ENCODE measurements at places on chromosomes 7 and 10. TPM values are rescaled to one million over a fixed set of nuclear protein-coding genes. Genes with fewer than 3 reads are reported as not detected.
A peak's percentile ranks its signal among the peaks of the same experiment; 100 is the strongest.

Gene CRPPA
- 5.3 TPM for total RNA-seq

Gene DYDC2
- not detected for total RNA-seq

Gene LDB3
- 92.0 TPM for total RNA-seq

Gene LIPM
- not detected for total RNA-seq

Gene DRGX
- total RNA-seq, result 65.2 TPM

Gene FOXI2
- 0.17 TPM for total RNA-seq

Gene LRIT1
- not detected for total RNA-seq

Gene OR2A12
- not detected for total RNA-seq

Gene CDC14C
- total RNA-seq, result not detected

Gene GTF2IRD1
- total RNA-seq, result 59.4 TPM

DNA sequence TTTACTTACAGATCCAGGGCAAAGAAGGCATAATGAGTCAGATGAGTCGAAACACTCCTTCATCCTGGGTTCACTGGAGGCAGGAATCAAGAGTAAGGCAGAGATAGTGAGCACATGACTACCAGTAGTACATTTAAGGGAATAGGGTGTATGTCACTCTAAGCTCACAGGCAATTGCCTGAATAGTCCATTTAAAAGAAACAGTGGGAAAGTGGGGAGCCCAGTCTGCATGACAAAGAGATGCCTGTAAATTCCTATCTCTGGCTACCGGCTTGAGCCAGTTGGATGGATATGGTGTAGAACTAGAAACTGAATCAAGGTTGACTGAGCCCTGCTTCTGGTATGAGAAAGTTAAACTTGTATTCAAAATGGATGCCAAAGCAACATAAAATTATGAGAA, 861.5 kb upstream of the ZWINT start:
- DNase-seq, result no peak
- H3K27me3 ChIP-seq, result no peaks in the 10 kb centered on the region
- H3K36me3 ChIP-seq, result no peaks in the 10 kb centered on the region
- no peak overlapping the region for H3K27ac ChIP-seq
- H3K4me3 ChIP-seq, result no peak overlapping the region
- H3K4me1 ChIP-seq, result no peaks in the 10 kb centered on the region

- DNase-seq, result no peak
- no peak overlapping the region for H3K27ac ChIP-seq
- no peaks in the 10 kb centered on the region for H3K4me1 ChIP-seq
- no peak overlapping the region for H3K4me3 ChIP-seq
Measured at GRCh38 chr10:99682032-99682431, 22.7 kb downstream of the ENTPD7 start.

DNA sequence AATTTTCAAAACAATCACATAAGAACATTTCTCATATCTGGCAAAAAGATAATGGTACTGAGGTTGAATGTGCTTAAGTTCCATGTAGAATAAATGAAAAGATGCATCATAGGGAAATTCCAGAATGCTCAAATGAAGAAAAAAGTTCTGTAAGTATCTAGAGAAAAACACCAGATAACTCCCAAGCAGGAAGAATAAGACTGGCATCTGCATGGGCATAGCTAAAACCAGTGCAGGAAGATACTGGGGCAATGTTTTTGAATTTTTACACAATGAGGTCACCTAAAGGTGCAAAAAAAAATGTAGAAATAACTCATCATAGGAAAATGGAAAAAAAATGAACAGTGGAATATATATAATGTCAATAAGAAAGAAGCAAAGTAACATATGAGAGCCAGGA, 275.2 kb downstream of the BAMBI start:
- H3K36me3 ChIP-seq, result no peaks in the 10 kb centered on the region
- no peak overlapping the region for H3K27ac ChIP-seq
- no peak overlapping the region for H3K4me3 ChIP-seq
- H3K27me3 ChIP-seq, result peaks cover 2% of the 10 kb centered on the region
- no peak for DNase-seq

DNA sequence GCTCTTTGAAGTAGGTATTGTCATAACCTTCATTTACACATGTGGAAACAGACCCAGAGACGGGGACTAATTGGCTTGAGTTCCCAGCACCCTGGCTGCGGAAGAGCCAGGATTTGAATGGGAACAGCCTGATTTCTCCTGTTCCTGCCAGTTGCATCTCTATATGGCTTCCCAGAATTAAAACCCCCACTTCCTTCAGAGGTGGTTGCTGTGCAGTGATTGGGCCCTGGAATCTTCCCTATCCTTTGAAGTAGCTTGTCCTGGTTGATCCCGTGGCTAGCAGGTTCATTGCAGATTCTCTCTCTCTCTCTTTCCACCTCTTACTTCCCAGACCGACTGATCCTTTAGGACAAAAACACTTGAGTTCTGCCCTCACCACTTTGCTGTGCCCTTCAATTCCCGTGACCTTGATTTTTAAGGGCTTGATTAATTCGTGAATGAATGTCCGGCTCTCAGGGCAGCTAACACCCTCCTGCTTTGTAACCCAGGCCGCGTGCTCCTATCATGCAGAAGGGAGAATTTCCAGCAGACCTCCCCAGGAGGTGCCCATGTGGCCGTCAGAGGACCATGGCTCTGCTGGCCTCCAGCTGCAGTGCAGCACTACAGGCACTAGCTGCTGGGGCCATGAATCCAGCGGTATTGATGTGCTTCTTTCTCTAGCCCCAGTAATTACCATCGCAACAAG, 120.6 kb upstream of the AGK start:
- no peak overlapping the region for H3K27ac ChIP-seq
- H3K4me3 ChIP-seq, result no peak overlapping the region
- peaks cover 2% of the 10 kb centered on the region for H3K27me3 ChIP-seq
- H3K4me1 ChIP-seq, result peaks cover 10% of the 10 kb centered on the region

- H3K27ac ChIP-seq, result no peak overlapping the region
- peaks cover 4% of the 10 kb centered on the region for H3K36me3 ChIP-seq
- H3K4me3 ChIP-seq, result no peak overlapping the region
- H3K27me3 ChIP-seq, result no peaks in the 10 kb centered on the region
Measured at GRCh38 chr7:69114374-69114773, 483.9 kb upstream of the AUTS2 start.

GRCh38 chr7:90568213-90568612, 27.9 kb upstream of the CDK14 start:
- H3K4me1 ChIP-seq, result no peaks in the 10 kb centered on the region
- no peak overlapping the region for H3K27ac ChIP-seq

- peaks cover 10% of the 10 kb centered on the region for H3K27me3 ChIP-seq
- peak overlapping the region; percentile 87 for H3K27ac ChIP-seq
- no peaks in the 10 kb centered on the region for H3K36me3 ChIP-seq
- H3K4me3 ChIP-seq, result peak overlapping the region; percentile 85
- H3K4me1 ChIP-seq, result peaks cover 21% of the 10 kb centered on the region
- DNase-seq, result peak; percentile 60
Measured at GRCh38 chr7:151080067-151080521, 515 bp downstream of the FASTK start.

GRCh38 chr7:111998326-111998725, 207.9 kb downstream of the DOCK4 start:
- no peak overlapping the region for H3K27ac ChIP-seq
- no peaks in the 10 kb centered on the region for H3K36me3 ChIP-seq
- no peak for DNase-seq
- H3K4me1 ChIP-seq, result no peaks in the 10 kb centered on the region
- no peak overlapping the region for H3K4me3 ChIP-seq

- H3K36me3 ChIP-seq, result no peaks in the 10 kb centered on the region
- no peak overlapping the region for H3K4me3 ChIP-seq
- H3K27ac ChIP-seq, result no peak overlapping the region
Measured at GRCh38 chr7:140327261-140327661, 71.1 kb downstream of the SLC37A3 start.

GRCh38 chr7:951881-952547, 2.5 kb downstream of the ADAP1 start:
- no peak overlapping the region for H3K27ac ChIP-seq
- peaks cover 2% of the 10 kb centered on the region for H3K4me1 ChIP-seq
- H3K27me3 ChIP-seq, result peaks cover 4% of the 10 kb centered on the region
- H3K36me3 ChIP-seq, result no peaks in the 10 kb centered on the region
- peak; percentile 17 for DNase-seq

DNA sequence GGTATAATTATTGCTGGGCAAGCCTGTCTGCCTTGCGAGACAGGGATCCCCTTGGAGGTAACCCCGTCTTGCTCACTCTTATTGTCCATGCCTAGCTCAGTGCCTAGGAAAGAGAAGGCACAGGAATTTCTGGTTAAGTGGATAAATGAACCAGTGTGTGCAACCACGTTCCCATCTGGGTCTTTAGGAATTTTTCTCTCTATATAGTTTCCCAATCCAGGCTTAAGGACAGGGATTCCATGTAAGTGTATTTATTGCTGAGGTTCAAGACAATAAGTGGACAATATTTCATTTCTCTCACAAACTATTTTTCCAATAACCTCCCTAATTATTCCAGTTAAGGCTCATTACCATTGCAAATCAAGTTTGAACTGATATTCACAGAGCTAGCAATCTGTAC, 8.9 kb upstream of the ADAM12 start:
- H3K4me3 ChIP-seq, result no peak overlapping the region
- no peak overlapping the region for H3K27ac ChIP-seq
- no peak for DNase-seq
- peaks cover 8% of the 10 kb centered on the region for H3K36me3 ChIP-seq
- no peaks in the 10 kb centered on the region for H3K4me1 ChIP-seq

- no peaks in the 10 kb centered on the region for H3K36me3 ChIP-seq
- no peak for DNase-seq
- no peak overlapping the region for H3K4me3 ChIP-seq
- no peaks in the 10 kb centered on the region for H3K4me1 ChIP-seq
- peaks cover 4% of the 10 kb centered on the region for H3K27me3 ChIP-seq
- no peak overlapping the region for H3K27ac ChIP-seq
Measured at GRCh38 chr7:51009716-51010496, 227.2 kb upstream of the GRB10 start.

DNA sequence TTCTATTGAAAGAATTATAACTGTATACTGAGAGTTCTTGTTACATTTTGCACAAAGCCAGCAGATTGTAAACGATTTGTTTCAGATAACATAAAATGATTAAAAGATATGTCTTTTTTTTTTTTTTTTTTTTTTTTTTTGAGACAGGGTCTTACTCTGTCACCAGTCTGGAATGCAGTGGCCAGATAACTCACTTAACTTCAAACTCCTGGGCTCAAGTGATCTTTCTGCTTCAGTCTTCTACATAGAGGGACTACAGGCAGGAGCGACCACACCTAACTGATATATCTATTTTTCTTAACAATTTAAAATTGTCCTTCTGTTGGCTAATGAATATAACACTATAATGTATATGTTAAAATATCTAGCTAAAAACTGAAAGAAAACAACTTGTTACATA, 317.3 kb upstream of the CACNA2D1 start:
- no peaks in the 10 kb centered on the region for H3K4me1 ChIP-seq
- no peak overlapping the region for H3K4me3 ChIP-seq
- no peak for DNase-seq
- H3K27ac ChIP-seq, result no peak overlapping the region
- no peaks in the 10 kb centered on the region for H3K36me3 ChIP-seq

- H3K36me3 ChIP-seq, result no peaks in the 10 kb centered on the region
- DNase-seq, result no peak
- peaks cover 28% of the 10 kb centered on the region for H3K4me1 ChIP-seq
- H3K27ac ChIP-seq, result no peak overlapping the region
- peaks cover 6% of the 10 kb centered on the region for H3K27me3 ChIP-seq
Measured at GRCh38 chr7:2611401-2611800, 20.4 kb upstream of the TTYH3 start.

GRCh38 chr10:132465889-132466519, 69.0 kb downstream of the PWWP2B start:
- no peak for DNase-seq
- H3K4me3 ChIP-seq, result no peak overlapping the region
- H3K27ac ChIP-seq, result no peak overlapping the region
- H3K4me1 ChIP-seq, result peaks cover 5% of the 10 kb centered on the region

DNA sequence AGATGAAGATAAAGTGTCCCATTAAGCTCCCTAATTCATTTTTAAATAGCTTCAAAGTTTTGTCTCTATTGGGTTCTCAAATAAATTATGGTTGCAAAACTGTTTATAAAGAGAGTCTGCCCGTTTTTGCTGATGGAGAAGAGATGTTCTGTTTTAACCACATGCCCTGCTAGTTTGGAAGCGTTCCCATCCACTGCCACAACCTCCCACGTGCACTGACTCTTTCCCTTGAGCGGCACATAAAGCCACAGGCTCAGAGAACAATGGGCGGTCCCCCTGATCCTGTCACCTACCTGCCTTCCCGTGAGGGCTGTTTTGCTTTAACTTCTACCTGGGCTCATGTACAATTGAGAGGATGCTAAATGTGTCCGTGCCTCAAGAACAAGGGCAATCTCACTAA, 65.5 kb downstream of the CPVL start:
- no peak overlapping the region for H3K4me3 ChIP-seq
- H3K36me3 ChIP-seq, result no peaks in the 10 kb centered on the region
- peaks cover 11% of the 10 kb centered on the region for H3K4me1 ChIP-seq
- DNase-seq, result no peak
- H3K27ac ChIP-seq, result no peak overlapping the region
- no peaks in the 10 kb centered on the region for H3K27me3 ChIP-seq

DNA sequence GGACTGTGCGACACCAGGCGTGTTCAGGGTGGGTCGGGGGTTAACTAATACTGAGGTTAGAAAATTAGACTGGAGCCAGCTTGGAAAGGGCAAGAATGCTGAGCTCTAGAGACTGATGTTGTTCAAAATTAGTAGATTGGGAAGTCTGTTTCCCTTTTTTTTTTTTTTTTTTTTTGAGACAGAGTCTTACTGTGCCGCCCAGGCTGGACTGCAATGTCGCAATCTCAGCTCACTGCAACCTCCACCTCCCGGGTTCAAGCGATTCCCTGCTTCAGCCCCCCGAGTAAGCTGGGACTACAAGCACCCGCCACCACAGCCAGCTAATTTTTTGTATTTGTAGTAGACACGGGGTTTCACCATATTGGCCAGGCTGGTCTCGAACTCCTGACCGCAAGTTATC, 2.7 kb upstream of the CPVL start:
- H3K4me1 ChIP-seq, result peaks cover 2% of the 10 kb centered on the region
- H3K4me3 ChIP-seq, result no peak overlapping the region
- H3K27me3 ChIP-seq, result no peaks in the 10 kb centered on the region
- H3K36me3 ChIP-seq, result no peaks in the 10 kb centered on the region

GRCh38 chr10:50260791-50261281, 9.5 kb upstream of the ASAH2 start:
- DNase-seq, result no peak
- H3K36me3 ChIP-seq, result peaks cover 6% of the 10 kb centered on the region
- peaks cover 1% of the 10 kb centered on the region for H3K4me1 ChIP-seq

DNA sequence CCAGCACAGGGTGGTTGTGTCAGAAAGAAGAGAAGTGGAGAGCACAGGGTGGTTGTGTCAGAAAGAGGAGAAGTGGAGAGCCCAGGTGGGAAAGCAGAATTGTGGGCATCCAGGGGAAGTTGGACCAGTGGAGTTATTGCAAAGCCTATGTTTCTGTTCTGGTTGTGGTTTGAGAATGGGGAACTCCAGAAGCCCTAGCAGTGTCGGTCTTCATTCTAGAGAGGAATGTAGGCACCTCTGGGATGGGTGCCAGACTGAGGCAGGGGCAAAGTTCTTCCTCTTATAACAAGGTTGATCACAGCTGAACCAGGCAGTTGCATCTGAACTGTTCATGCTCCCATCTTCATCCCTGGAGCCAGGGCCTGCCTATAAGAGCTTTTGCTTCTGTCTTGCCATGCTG, 954 bp downstream of the FSCN3 start:
- H3K27me3 ChIP-seq, result peaks cover 4% of the 10 kb centered on the region
- no peak overlapping the region for H3K4me3 ChIP-seq
- DNase-seq, result no peak
- no peak overlapping the region for H3K27ac ChIP-seq

Data from glutamatergic neuron (in vitro differentiated cells).